ENCODE measurements at places on chromosomes 7 and 10. TPM values are rescaled to one million over a fixed set of nuclear protein-coding genes. Genes with fewer than 3 reads are reported as not detected.

The CELF2 gene
- 106 TPM for total RNA-seq

The GPNMB gene
- total RNA-seq, result 53.3 TPM

DNA sequence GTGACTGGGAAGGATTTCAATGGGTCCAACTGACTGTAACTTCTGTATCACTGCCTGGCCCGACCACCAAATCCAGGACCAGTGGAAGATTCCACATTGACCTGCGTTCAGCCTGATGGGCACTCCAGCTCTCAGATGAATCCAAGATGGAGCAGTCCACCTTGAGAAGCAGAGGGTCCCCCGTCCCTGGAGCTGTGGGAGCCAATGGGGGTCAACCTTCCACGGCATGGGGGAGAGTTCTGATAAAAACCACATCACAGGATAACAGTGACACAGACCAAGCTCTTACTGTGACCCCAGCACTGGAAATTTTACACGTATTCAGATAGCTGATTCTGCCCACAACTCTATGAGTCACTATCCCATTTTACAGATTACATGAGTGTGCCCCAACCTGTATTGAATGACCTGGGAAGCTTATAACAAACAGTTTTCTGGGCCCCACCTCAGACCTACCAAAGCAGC is 11.2 kb downstream of the ZCCHC24 start:
- DNase-seq, result no peak

DNA sequence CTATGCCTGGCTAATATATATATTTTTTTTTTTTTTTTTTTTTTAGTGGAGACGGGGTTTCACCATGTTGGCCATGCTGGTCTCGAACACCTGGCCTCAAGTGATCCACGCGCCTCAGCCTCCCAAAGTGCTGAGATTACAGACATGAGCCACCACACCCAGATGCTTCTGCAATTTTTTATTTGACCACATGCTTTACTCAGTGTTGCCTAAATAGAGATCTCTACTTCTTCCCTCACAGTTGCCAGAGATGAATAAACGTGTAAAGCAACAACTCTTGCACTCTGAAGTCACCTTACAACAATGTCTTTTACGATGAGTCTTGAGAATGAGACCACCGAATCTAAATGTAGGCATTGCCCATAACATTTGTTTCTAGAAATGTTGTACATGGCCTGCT is 107.9 kb upstream of the FRMD4A start:
- DNase-seq, result no peak

DNA sequence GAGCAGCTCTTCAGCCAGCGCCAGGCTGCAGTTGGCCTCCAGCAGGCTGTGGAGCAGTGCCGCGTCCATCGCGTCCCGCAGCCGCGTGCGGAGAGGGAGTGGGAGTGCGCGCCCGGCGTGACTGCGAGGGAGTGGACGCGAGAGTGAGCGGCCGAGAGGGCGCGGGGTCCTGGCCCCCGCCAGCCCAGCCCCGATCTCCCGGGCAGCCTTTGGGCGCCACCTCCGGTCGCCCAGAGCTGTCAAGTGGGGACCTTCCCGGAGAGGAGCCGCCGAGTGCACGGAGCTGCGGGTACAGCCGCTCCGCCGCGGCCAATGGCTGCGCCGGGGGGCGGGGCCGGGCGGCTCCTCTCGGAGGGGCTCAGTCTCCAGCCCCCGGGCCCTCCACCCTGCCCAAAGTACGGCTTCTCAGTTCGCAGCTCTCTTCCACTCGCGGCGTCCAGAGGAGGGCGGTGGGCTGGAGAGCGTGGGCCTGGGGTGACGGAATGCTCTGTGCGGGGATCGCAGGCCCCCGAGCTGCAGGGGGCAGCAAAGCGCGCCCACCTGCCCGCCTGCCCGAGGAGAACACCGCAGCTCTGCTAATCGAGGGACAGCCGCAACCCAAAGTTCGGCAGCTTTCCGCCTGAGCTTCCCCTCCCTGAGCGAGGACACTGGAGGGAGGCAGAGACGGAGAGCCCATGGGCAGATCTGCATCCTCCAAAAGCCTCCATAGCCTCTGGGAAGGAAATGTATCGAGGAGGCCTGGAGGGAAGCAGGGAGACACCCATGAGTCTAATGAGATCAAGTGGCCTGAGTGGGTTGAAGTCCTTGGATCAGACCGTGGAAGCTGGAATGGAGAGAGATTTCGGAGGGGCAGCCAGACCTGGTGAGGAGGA is at the start of gene CRHR2:
CRHR2 (minus strand) TSS at position 245 of the 872 bp plus-strand sequence; CDS start at position 69, 176 bp downstream.
- DNase-seq, result no peak

Data from tibial nerve (tissue), 4 donors.